Regular cardiac myocyte (primary cell): ENCODE measurements at places on chromosomes 2 and 18. TPM values are rescaled to one million over a fixed set of nuclear protein-coding genes. Genes with fewer than 3 reads are reported as not detected.

HOXD3 gene
- total RNA-seq: 0.28 TPM in 1 of 2 replicates, not detected in the other

EDAR gene
- not detected in 2 replicates for total RNA-seq

PROKR1 gene
- not detected in 2 replicates for total RNA-seq

REG1A gene
- total RNA-seq: not detected in 2 replicates

EVA1A gene
- total RNA-seq: 67.1 and 80.3 TPM in 2 replicates
